ENCODE measurements at places on chromosomes 3 and 15.

DNA sequence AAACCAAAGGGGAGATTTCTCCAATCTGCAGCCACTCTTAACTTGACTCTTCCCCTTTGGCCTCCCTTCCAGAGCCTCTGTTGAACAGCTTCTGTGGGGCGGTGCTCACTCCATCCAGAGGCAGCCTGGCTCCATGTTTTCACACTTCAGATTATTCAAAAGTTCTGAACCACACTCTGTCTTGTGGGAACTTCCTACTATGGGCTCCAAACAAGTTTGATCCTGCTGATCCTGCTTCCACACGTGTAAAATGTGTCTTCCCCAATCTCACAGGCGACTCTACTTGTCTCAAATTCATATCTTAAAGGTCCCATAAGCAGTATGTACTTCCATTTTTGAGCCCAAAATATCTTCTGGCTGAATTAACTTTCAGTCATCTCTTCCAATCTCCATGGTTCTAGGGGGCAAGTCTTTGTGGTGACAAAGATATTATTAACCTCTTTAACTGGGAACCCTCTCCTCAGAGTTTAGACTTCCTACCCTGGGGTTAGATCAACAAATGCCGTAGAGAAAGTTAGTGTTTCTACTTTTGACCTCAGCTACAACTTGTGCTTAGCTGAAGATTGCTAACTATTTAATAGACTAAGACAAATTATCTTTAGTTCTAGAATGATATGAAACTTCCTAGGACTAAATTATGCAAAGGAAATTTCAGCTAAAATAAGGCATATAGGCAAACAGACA, 176.3 kb upstream of the BCL6 start:
- H3K4me1 ChIP-seq, result peaks cover 53% of the 10 kb centered on the region
- no peak overlapping the region for H3K27ac ChIP-seq
- no peak overlapping the region for H3K4me3 ChIP-seq
- DNase-seq, result no peak

DNA sequence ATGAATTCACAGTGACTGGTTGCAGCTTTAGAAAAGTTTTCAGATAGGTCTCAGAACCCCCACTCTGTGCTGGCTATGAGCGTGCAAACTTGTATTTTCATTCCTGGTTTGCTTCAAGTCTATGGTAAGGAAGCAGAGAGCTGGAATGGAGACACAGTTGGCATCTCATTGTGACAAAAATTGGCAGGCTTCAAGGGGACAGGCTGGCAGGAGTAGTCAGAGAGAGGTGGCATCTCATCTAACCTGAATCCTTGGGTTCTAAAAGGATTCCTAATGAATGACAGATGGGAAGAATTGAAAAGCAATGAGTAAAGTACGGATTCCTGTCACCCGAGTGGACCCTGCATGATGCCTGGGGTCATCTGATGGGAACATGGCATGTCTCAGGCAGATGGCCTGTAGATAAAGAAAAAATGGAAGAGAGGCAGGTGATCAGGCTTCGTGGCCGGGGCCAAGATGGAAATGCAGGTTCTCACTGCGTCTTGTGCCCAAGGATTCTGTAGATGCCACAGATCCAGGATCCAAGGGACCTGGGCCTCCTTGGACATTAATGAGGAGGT, 89.4 kb upstream of the ABHD17C start:
- H3K4me3 ChIP-seq, result no peak overlapping the region
- H3K27ac ChIP-seq, result no peak overlapping the region
- peaks cover under 1% of the 10 kb centered on the region for H3K36me3 ChIP-seq
- DNase-seq, result no peak
- peaks cover 36% of the 10 kb centered on the region for H3K4me1 ChIP-seq

GRCh38 chr3:141279077-141279967, 47.7 kb downstream of the PXYLP1 start:
- H3K27me3 ChIP-seq, result peaks cover 9% of the 10 kb centered on the region
- H3K27ac ChIP-seq, result peak overlapping the region; percentile 3
- DNase-seq, result no peak
- H3K4me1 ChIP-seq, result peaks cover 63% of the 10 kb centered on the region
- no peak overlapping the region for H3K4me3 ChIP-seq

DNA sequence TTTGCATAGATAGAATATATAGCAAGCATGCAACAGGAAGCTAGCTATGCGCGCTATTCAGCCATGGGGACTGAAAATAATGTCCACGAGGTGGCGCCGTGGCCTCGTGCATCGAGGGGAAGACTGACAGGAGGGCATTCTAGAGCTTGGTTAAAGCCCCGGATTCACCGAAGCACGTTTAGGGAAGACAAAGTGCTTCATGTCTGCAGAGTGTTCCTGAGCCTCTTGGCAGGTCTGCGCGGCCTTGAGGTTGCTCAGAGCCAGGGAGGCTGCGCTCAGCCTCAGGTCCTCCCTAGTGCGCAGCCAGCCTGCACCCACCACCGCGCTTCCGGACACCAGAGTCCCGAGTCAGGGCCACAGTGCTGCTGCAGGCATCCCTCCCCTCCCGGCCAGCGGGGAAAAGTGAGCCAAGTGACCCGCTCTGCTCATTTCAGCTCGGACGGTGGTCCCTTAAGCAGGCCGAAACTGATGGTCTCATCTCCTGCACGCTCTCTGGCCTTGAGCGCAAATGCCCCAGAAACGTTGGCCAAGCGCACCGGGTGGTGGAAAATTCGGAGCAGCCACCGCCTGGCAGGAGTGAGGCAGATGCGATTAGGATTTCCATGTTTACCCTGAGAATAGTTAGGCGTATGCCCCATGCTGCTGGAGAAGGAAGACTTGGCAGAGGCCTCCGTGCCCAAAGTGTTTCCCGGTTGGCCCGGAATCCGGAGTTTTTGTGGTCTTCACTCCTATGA, 24.8 kb downstream of the GABRA5 start:
- H3K36me3 ChIP-seq, result no peaks in the 10 kb centered on the region
- no peaks in the 10 kb centered on the region for H3K27me3 ChIP-seq
- no peaks in the 10 kb centered on the region for H3K4me1 ChIP-seq
- H3K27ac ChIP-seq, result no peak overlapping the region
- DNase-seq, result peak; percentile 4

DNA sequence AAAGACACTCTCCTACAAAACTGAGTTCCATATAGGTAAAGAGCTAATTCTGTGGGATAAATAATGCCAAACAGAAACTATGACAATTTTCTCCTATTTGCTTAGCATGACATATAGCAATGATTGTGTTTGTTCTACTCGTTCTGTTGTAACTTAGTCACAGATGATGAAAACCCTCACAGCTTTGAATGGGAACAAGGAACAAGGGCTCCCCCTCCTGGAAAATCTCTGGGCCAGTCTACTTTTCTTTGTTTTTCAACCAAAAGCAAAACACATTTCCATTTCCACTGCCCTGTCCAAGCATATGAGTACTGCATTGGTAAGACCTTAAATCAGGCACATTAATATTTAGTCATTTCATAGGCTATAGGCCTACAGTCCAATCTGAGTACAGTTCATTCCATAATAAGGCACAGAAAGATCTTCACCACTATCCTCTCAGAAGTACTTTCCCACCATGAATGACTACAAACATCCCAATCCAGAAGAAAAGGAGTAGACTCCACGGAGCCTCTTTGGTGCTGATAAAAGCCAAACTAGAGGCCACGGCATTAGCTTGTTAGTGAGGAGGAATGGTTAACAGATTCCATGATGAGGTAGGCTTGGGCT, 67.1 kb downstream of the ATP8B4 start:
- peaks cover 83% of the 10 kb centered on the region for H3K4me1 ChIP-seq
- no peaks in the 10 kb centered on the region for H3K27me3 ChIP-seq
- peak; percentile 87 for DNase-seq
- H3K36me3 ChIP-seq, result peaks cover 6% of the 10 kb centered on the region
- peak overlapping the region; percentile 78 for H3K27ac ChIP-seq
- H3K4me3 ChIP-seq, result no peak overlapping the region

DNA sequence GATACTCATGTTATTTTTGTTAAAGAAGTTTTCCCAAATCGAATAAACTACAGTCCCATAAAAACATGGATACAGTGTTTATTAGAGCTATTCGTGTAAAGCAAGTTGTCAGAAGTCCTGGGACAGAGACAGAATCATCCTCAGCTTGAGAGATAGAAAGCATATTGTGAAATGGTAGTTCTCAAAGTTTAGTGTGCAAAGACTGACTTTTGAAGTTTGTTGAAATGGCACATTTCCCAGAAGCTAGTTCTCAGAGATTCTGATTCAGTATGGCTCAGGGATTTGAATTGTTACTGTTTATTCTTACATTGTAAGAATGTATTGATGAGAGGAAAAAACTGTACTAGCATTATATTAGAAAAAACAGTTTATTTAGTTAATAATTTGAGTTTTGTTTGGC, 22.1 kb downstream of the GABRR3 start:
- peaks cover 17% of the 10 kb centered on the region for H3K4me1 ChIP-seq
- H3K4me3 ChIP-seq, result no peak overlapping the region
- H3K36me3 ChIP-seq, result no peaks in the 10 kb centered on the region
- peaks cover 6% of the 10 kb centered on the region for H3K27me3 ChIP-seq

- no peak overlapping the region for H3K4me3 ChIP-seq
- peaks cover 10% of the 10 kb centered on the region for H3K36me3 ChIP-seq
- H3K27ac ChIP-seq, result no peak overlapping the region
- no peak for DNase-seq
- peaks cover 2% of the 10 kb centered on the region for H3K27me3 ChIP-seq
Observed at GRCh38 chr3:44104043-44104442, 137.6 kb upstream of the TOPAZ1 start.

DNA sequence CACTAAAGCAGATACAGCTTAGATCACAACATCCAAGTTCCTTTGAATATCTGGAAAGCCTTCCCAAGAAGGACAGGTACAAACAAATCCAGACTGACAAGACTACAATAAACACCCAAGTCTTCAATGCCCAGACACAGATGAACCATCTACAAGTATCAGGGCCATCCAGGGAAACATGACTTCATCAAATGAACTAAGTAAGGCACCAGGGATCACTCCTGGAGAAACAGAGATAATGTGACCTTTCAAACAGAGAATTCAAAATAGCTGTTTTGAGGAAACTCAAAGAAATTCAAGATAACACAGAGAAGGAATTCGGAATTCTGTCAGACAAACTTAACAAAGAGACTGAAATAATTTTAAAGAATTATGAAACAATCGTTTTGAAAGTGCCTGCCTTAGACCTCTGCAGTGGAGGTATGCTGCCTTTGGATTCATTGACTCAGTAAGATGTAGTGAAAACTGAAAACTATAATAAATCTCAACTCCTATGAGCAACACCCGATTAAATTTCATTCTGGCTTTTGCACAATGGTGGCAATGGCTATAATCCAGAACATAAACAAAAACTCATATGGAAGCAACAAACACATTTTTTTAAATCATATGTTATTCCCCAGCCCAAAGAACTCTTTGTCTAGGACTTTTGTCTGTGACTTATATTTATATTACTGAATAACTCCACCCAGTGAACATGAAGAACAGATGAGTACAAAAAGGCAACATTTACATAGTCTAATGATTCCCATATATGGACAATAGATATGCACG, 12.6 kb upstream of the COL8A1 start:
- no peaks in the 10 kb centered on the region for H3K36me3 ChIP-seq
- no peak overlapping the region for H3K27ac ChIP-seq
- DNase-seq, result no peak
- H3K27me3 ChIP-seq, result no peaks in the 10 kb centered on the region
- H3K4me3 ChIP-seq, result peak overlapping the region; percentile 17

GRCh38 chr3:169668072-169668956, 4.8 kb upstream of the MECOM start:
- peaks cover 65% of the 10 kb centered on the region for H3K27me3 ChIP-seq
- no peaks in the 10 kb centered on the region for H3K36me3 ChIP-seq
- H3K27ac ChIP-seq, result no peak overlapping the region
- H3K4me3 ChIP-seq, result peak overlapping the region; percentile 47

DNA sequence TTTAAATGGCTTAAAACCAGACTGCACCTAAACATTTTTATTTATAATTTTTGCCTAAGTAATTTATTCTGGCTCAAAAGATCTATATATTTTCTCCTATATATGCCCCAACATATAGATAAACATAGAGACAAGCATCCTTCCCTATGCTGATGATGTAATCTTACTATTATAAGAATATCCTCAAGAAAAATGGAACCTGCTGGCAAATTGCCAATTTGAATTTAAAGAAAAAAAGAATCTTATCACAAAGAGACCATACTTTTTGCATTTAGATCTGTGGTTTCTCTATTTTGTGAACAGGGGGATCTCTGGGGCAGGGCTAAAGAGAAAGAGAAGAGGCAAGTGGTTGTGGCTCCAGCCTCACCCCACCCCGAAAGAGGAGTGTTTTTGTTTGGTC, 107.2 kb upstream of the CMC1 start:
- H3K27me3 ChIP-seq, result no peaks in the 10 kb centered on the region
- DNase-seq, result no peak
- H3K36me3 ChIP-seq, result no peaks in the 10 kb centered on the region
- no peak overlapping the region for H3K27ac ChIP-seq
- H3K4me3 ChIP-seq, result no peak overlapping the region

DNA sequence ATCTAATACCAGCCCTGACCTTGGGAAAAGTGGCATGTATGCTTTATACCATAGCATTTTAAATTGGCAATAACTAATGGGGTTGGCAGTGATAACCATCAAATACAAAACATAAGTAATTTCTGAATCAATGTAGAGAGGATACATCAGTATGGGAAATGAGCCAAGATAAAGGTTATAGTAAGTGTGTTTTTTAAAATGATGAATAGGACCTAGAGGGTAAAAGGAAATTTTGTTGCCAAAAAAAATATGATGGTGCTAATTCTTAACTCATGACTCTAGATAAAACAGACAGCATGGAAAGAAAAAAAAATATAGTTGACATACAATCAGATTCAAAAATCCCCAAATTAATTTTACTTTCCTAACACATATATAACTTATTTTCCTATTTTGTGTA, 75.4 kb upstream of the ROBO1 start:
- no peak overlapping the region for H3K4me3 ChIP-seq

GRCh38 chr3:102748646-102749045, 313.8 kb downstream of the ZPLD1 start:
- H3K4me1 ChIP-seq, result no peaks in the 10 kb centered on the region
- H3K36me3 ChIP-seq, result no peaks in the 10 kb centered on the region
- H3K27ac ChIP-seq, result no peak overlapping the region
- DNase-seq, result no peak

DNA sequence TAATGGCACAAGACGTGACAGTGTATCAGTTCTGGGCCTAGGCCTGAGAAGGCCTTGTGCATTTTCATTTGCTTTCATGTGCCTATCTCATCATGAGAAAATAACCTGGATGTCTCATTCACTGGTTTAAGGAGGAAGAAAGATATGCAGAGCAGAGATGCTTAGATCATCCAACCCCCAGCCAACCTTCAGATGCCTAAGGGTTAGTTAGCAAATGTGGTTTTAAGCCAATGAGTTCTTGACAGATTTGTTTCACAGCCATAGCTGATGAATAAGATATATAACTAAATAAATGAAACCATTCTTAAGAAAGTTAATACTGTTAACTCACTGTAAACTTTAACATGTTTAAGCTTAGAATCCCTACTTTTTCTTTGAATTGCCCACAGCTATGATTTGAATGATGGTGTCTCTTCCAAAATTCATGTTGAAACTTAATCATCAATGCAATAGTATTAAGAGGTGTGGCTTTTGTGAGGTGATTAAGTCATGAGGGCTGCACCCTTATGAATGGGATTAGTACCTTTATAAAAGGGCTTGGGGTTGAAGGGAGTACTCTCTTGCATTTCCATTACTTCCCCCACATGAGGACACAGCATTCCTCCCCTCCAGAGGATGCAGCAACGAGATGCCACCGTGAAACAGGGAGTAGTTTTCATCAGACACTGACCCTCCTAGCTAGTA, 324.6 kb upstream of the TBC1D5 start:
- no peak overlapping the region for H3K27ac ChIP-seq
- no peaks in the 10 kb centered on the region for H3K27me3 ChIP-seq

- no peaks in the 10 kb centered on the region for H3K36me3 ChIP-seq
- H3K27ac ChIP-seq, result no peak overlapping the region
- DNase-seq, result no peak
- no peaks in the 10 kb centered on the region for H3K4me1 ChIP-seq
Observed at GRCh38 chr3:177498037-177498857, 301.0 kb upstream of the TBL1XR1 start.

- DNase-seq, result no peak
- no peaks in the 10 kb centered on the region for H3K4me1 ChIP-seq
- no peak overlapping the region for H3K4me3 ChIP-seq
- no peaks in the 10 kb centered on the region for H3K27me3 ChIP-seq
Observed at GRCh38 chr3:20240154-20240883, 54.3 kb upstream of the SGO1 start.

Data from HFFc6 (cell line).